ENCODE measurements at places on chromosomes 13 and 19. TPM values are rescaled to one million over a fixed set of nuclear protein-coding genes. Genes with fewer than 3 reads are reported as not detected.

Gene KLK14
- total RNA-seq, result not detected

Gene KLF2
- 16.6 TPM for total RNA-seq

Gene TUBGCP3
- total RNA-seq, result 17.0 TPM

DNA sequence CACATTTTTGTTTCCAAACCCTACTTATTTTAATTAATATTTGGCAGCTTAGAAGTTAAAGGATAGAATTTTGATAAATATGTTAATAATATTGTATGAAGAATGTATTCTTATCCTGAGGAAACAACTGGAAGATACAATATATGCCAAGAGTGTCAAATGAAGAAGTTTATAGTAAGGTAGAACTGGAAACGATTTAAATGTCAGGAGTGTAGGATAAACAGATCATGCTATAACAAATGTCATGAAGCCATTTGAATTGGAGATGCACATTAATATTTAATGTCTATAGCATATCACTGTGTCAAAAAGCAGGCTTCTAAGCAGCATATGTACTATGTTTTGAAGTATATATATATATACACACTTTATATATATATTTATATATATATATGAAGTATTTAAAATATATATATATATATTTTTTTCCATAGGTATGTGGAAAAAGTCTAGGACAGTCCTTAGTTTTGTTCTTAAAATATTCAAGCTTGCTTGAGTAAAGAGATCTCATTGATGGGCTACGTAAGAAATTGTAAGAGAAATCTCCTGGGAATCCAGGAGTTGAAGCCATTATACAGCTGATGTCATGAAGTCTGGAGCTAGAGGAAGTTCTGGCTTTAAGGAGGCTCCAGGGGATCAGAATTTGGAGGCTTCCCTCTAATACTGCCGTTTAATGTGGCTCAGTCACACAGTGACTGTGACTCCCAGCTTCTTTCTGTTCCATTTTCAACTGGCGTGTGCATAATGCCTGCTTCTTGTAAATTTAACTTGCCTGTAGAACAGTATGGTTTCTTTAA is 79.9 kb upstream of the MYCBP2 start:
- DNase-seq, result no peak

- DNase-seq, result no peak
Measured at GRCh38 chr13:49329831-49330545, 82.3 kb downstream of the CDADC1 start.
